ENCODE measurements at places on chromosomes 12 and 14.
A peak's percentile ranks its signal among the peaks of the same experiment; 100 is the strongest.

DNA sequence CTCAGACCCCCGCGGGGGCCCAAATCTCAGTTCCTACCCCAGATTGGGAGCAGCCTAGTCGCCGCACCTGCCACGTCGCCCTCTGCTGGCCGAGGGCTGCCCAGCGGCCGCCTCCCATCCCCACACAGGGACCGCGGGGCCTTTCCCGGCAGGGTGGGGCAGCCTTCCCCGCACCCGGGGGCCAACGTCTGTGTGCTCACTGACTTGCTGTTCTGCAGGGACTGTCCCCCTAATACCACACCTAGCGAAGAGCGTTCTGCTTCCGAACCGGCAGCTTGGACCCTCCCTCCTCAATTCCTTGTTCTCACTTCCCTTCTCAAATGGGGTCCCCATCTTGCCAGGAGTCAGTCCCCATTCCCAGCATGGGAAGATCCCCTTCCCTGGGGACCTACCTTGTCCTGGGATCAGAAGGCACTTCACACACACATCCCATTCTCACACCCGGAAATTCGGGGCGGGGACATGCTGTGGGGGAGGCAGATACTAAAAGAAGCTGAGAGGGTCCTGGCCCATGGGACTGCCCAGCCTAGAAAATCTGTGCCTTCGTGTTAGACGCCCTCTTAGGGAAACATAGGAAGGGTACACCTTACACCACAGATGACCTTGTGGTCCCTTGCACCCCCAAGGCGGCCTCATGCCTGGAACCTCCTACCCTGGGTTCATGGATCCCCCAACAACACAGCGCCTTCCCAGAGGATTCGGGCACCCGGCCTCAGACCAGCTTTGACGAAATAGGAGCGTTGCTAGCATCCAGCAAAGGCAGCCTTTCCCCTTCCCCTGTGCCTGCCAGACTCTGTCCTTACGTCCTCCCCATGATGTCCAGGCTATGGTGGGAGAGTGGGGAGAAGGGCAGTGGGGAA, 16.4 kb downstream of the ACVRL1 start:
- DNase-seq = peak; percentile 28

DNA sequence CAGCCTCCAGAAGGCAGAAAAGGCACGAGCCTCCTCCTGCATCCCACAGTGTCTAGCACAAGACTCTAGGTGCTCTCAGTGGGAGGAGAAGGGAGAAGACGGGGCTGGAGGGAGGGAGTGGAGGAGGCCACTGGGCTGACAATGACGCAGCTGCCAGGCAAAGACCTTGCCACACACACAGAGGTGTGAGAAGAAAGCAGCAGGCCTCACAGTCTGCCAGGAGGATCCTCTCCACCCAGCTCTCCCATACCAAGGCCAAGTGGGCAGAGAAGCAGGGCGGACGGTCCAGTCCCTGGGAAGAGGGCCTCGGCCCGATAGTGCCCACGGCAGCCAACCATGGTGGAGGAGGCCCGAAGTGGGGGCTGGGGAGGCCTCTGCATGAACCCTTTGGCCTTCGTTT, 78.9 kb downstream of the NCOR2 start:
- no peak for DNase-seq

GRCh38 chr12:1517734-1518525, 76.5 kb downstream of the FBXL14 start:
- no peak for DNase-seq

DNA sequence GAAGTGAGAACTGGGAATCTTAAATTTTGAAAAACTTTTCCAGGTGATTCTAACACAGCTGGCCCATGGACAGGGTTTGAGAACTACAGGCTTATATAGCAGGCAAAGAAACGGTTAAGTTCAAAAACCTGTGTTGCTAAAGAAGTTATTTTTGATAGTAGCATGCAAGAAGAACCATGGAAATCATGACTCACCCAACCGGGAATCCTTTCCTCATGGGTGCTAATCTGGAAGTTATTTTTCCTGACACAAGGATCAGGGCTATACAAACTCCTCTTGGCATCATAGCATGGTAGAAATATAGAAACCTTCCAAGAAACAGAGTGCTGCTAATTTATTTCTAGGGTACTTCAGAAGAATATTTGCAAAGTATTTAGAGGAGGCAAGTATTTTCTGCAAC, 588.7 kb downstream of the CCER1 start:
- DNase-seq = peak; percentile 83

DNA sequence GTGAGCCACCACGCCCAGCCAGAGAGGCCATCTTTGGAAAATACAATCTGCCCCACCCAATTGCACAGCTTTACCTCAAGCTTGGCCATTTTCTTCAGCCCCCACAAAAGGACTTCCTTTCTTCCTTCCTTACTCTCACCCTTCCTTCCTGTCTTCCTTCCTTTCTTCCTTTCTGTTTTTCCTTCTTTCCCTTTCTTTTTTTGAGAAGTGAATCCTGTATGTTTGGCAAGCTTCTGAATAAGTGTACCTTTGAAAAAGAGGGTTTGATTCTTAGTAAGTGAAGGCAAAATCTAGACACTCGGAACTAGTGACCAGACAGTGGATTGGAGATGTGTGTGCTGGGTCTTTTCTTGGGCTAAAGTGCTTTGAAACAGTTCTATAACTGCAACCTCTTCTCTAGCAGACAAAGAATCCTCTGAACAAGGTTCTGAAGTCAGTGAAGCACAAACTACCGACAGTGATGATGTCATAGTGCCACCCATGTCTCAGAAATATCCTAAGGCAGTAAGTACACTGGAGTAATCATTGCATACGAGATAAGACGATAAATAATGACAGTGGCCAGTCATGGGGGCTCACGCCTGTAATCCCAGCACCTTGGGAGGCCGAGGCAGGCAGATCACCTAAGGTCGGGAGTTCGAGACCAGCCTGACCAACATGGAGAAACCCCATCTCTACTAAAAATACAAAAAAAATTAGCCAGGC, 49.5 kb downstream of the SUPT16H start:
- DNase-seq = no peak

DNA sequence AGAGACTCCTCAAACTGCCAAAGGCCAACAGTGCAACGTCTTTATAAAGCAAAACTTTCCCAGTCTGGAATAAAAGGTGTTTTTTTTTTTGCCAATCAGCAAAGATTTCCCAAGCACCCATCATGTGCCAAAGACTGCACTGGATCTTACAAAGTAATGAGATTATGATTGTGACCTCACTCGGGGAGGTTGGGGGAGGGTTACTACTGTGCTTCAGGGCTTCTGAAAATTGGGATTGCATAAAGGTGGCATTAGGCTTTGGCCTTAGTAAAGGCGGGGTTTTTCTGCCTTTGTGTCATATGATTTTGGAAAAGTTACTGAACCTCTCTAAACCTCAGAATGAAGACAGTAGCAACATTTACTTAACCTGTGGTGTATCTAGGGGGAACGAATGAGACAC, 233.8 kb downstream of the DACT1 start:
- DNase-seq = no peak

GRCh38 chr12:113271466-113271852, 50.2 kb downstream of the TPCN1 start:
- DNase-seq = no peak

DNA sequence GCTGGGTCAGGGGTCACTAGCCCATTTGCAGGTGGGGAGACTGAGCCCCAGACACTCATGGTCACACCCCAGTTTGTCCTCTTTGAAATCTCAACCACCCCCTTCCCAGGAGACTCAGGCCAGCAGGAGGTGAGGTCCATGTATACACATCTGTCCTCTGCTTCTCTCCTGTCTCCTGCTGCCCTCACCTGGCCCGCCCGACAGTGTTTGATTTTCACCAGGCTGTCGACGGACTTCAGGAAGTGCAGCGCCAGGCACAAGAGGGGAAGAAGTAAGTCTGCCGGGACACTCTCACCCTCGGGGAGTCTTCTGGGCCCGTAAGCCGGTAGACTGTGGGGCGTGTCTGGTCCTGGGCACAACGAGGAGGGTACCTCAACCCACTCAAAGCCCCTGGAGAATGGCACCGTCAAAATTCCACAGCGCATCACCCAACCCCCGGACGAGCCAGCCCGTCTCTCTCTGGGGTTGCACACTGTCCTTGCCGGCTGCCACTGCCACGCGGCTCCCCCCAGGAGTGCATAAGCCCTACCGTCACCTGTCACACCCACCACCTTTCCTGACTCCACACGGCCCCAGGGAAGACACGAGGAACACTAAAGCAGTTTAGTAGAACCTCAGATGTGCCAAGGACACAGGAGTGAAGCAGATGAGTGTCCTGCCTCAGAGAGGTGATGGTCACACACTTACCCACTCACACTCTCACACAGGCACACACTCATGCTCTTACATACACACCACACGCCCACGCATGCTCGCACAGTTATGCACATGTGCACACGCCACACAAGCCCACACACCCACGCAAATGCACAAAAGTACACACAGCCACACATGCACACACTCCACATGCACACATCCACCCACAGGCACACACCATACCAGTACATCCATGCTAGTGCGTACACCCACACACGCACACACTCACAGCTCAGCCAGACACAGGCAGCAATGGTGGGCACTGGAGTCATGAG, 13.1 kb upstream of the SIVA1 start:
- no peak for DNase-seq

- peak; percentile 67 for DNase-seq
Observed at GRCh38 chr14:89304972-89305703, 111.9 kb downstream of the FOXN3 start.

GRCh38 chr12:101021911-101022388, 188.1 kb downstream of the SLC5A8 start:
- DNase-seq = peak; percentile 69

GRCh38 chr14:64324895-64325294, 30.7 kb upstream of the ESR2 start:
- DNase-seq = peak; percentile 75

DNA sequence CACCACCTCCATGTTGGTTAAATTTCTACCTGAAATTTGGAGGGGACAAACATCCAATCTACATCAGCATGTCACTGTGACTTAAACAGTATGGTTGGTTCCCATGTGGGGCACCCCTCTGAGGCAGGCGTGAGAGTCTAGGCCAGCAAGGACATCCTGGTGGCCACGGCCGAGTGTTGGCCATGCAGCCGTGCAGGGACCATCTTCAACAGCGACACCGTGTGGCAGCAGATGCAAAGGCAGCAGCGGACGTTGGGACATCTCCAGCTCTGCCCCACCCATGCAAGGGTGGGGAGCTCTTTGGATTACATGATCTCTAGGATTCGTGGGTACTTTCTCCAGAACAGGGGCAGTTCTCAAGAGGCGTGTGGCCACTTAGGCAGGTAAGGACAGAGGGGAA, 49.8 kb downstream of the NOC4L start:
- no peak for DNase-seq

GRCh38 chr14:28635387-28635786, 131.2 kb upstream of the FOXG1 start:
- DNase-seq = peak; percentile 39

GRCh38 chr12:104722601-104723534, 235.2 kb downstream of the SLC41A2 start:
- DNase-seq = no peak

- peak; percentile 30 for DNase-seq
Observed at GRCh38 chr12:92472201-92472600, 230.6 kb upstream of the PLEKHG7 start.

DNA sequence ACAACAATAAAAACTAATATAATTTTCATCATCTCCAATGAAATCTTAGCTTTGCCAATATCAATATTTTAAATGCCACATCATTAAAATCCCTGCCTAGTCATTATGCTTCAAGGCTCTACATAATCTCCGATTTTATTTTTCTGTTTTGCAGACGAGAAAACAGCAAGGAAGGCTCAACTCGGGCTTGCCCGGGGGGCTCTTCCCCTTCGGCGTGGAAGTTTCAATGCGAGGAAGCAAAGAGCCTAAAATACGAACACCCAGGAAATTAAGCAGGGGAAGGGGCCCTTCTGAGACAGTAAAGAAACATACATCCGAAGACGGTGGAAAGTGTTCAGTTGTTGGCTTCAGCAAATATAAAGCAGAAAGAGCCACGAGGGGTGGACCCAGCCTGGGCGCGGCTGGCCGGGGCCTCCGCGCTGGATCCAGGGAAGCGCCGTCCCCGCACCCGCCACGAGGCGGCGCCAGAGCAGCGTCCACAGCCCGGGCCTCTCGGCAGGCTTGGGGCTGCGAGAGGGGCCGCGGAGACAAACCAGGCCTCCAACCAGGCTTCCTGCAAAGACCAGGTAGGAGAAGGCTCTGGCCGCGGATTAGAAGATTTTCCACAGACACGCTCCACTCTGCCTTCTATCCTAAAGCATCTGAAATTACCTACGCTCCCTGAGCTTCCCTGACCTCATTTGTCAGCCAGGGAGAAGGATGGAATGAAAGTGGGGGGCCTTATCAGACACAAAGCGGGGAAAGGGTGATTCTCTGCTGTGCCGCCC, 77.2 kb downstream of the SERPINA3 start:
- DNase-seq = peak; percentile 60

GRCh38 chr14:37721976-37722659, 126.7 kb downstream of the TTC6 start:
- DNase-seq = no peak

DNA sequence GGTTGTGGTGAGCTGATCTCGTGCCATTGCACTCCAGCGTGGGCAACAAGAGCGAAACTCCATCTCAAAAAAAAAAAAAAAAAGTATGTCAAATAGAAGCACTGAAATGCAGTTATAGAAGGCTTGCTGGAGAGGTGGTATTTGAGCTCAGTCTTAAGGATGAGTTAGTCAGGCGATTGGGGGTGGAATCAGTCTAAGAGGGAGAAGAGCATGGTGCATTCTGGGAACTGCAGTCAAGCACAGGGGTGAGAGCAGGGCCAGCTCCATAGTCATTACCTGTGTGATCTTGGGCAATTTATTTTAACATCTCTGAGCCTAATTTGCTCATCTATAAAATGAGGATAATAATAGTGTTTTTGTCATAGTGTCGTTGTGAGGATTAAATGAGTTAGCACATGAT, 5.9 kb upstream of the GNB3 start:
- DNase-seq = no peak

GRCh38 chr12:96658075-96658474, 168.7 kb downstream of the CFAP54 start:
- no peak for DNase-seq

DNA sequence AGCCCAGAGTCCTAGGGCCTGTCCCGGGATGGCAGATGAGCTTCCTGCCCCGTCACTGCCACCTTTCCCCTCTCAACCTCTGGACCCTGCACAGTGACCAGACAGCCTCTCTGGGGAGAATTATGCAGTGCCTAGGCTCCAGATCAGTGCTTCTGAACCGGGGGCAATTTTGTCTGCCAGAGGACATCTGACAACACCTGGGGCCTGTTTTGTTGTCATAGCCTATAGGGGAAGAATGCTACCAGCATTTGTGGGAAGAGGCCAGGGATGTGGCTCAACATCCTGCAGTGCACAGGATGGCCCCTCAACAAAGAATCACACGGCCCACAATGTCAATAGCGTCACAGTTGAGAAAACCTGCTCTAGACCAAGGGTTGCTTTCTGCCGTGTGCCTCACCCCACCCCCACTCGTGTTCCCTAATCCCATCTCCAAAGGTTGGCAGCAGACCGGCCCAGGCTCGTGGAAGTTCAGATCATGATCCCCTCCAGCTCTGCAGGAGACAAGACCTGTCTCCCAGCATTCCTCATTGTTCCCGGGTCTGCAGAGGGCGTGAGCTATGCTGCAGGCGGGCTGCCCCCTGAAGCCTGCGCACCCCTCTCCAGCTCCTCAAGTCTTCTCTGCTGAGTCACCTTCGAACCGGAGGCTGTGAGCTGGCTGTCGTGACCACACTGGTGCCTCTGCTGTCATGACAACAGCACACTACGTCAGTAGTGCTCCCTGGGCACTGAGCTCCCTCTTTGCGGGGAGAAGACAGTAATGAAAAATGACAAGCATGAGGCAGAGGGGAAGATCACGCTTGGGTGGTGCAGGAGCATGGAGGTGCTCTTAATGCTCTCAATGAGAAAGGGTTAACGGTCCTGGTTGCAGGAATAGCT, 2.0 kb upstream of the GAPDH start:
- peak; percentile 99 for DNase-seq

- no peak for DNase-seq
Observed at GRCh38 chr14:93171376-93171775, 13.3 kb downstream of the MOAP1 start.

All from fibroblast of skin of scalp (primary cell).